Kidney tubule cell (primary cell): ENCODE measurements at places on chromosomes 4 and X.

GRCh38 chr4:185480016-185480732 lies 8.6 kb upstream of the CCDC110 start:
- DNase-seq: no peak

- peak; percentile 89 for DNase-seq
Observed at GRCh38 chr4:142817442-142817841, 28.7 kb downstream of the INPP4B start.

GRCh38 chr4:76449362-76449767 lies 14.3 kb downstream of the SHROOM3 start:
- peak; percentile 91 for DNase-seq

DNA sequence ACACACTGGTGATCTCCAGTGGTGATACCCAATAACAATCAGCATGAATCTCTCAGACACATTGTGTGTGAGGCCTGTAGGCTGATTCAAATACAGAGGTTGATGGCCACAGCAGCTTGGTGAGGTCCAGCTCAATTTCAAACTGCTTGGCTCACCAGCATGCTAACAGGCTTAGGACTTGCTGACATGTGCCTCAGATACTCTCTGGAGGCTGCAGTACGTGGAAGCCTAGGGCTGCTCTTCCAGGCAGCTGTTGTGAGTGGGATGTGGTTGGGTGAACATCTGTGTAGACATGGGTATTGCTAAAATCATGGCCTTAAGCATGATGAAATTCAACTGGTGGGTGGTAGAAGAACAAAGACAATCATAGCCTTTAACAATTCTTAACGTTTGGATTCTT lies 4.3 kb downstream of the CXCL9 start:
- no peak for DNase-seq
